Kidney (tissue), 22 donors: ENCODE measurements at places on chromosomes 5 and 9.

- no peak for DNase-seq
Observed at GRCh38 chr5:102130386-102130785, 165.7 kb downstream of the SLCO4C1 start.

DNA sequence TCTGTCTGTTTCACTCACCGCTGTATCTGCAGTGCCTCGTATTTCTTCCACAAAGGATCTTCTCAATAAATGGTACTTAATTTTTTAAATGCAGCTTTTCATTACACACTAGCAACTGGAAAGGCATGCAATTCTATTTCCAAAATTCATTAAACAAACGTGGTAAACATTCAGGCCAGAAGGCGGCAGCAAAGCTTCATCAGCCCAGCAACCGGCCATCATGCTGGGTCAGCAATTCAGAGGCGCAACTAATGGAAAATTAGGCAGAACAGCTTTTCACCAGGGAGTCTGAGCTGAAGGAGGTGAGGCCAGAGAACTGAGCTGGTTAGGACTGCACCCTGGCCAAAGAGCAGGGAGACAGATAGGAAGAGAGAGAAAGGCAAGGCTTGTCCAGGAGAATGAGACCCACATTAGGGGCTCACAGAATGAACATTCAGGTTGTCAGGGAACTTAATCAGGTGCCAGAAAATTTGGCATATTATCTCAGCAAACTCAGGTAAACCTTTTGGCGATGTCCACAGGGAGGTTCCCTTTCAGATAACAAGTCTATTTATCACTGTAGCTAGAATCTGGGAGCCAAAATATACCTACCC, 17.7 kb upstream of the RNF180 start:
- DNase-seq, result peak; percentile 69

DNA sequence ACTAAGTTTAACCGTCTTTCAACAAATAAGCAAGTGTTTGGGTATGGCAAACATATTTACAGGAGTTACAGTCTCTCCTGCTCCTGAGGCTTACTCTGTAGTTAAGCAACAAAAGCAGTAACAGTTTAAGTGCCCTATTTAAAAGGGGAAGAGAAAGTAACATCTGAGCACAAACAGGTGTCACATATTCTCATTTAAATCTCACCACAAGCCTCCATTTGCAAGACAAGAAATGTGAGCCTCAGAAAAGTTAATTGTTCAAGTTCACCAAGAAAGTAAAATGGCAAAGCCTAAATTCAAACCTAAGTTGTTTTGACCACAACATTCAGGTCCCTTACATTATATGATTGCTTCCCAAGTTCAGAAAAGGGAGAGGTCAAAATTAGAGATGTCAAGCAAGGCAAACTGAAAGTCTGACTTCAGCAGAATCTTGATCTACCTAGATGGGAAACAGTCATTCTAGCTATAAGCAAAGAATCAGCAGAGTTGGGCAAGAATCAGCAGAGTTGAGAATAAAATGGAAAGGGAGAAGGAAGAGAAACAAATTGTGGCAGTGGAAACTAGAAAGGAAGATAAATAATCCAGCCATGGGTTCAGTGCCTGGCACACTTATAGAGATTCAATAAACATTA, 93.4 kb downstream of the STRBP start:
- DNase-seq, result no peak

DNA sequence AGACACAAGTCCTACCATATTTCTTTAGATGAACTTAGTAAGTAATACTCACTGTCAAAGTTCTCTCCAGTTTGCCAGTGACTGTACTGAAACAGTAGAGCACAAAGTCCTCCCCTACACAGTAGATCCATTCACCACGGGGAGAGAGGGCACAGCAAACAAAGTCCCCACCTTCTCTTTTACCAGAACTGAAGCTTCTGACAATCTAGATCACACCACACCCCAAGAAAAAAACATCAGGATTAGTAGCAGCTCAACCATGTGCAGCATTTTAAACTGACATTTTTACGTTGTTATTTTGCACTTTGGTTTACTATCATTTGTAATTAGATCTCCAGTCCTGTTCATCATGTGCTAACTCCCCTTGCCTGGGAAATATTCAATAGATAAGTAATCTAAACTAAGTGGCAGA, 23.0 kb downstream of the DNAJA1 start:
- peak; percentile 22 for DNase-seq

GRCh38 chr5:137619191-137619870, 116.6 kb downstream of the KLHL3 start:
- DNase-seq, result peak; percentile 26

GRCh38 chr9:122988920-122989621, 44.4 kb upstream of the GPR21 start:
- DNase-seq, result no peak

DNA sequence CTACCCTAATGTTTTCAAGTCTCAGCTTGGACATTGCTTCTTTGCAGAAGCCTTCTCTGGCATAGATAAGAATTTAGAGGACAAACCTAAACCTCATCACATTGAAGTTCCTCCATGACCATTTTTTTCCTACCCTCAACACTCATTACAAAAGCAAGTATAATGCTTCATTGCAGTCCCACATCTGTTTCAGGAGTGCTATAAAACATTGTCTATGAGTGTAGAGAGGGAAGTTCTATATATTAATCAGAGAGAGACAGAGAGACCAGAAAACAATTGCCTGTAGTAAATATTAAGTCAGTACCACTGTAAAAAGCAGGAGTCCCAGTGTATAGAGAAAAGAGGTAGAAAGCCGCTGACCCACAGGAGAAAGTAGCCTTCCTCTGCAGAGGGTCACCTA, 149.7 kb downstream of the PRELID2 start:
- DNase-seq, result no peak

- no peak for DNase-seq
Observed at GRCh38 chr5:107235167-107235566, 435.6 kb downstream of the EFNA5 start.

DNA sequence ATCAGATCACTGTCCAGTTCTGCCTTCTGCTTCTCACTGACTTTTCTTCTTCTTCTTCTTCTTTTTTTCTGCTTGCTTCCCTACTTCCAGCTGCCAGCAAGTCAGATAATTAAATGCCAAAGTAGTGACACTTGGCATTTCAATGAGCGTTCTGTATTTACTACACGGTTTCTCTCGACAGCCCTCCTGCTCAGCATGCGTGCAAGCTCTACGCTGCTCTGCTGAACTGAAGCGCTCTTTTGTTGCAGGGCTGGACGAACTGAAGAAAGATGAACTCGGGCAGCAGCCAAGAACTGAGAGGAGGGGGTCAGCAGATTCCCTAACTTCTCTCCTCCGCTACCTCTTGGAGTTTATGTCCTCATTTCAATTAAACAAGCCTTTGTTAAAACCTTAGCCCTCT, 319.1 kb downstream of the GLIS3 start:
- DNase-seq, result peak; percentile 66

DNA sequence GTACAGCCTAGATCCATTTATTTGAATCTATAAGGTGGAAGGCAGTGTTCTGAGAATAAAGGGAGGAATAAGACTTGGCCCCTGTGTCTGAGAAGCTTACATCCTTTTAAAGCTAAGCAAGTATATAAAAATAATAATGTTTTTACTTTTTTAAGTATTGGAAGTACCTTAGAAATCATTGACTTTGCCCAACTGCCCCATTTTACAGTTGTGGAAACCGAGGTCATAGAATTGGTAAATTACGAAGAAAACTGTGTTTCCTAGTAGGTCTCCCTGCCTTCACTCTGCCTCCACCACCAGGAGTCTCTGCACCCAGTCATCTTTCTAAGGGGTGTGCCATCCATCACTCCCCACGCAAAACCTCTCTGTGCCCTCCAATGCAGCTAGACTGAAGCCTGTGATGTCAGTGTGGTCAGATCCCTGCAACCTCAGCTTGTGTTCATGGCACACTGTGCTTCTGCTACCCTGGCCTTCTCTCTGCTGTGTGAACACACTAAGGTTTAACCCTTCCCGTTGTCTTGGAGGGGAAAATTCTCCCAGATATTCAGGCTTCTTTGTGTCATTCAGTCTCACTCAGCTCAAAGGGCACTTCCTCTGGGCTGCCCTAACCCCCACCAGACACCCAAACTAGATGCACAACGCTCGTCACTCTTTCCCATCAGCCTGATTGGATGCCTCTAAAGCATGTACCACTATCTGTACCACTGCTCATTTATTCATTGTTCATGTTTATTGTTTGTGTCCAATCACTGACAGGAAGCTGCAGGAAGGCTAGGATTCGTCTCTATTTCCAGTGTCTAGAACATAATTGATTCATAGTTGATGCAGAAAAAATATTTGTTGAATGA, 18.2 kb downstream of the ADRB2 start:
- DNase-seq, result no peak

DNA sequence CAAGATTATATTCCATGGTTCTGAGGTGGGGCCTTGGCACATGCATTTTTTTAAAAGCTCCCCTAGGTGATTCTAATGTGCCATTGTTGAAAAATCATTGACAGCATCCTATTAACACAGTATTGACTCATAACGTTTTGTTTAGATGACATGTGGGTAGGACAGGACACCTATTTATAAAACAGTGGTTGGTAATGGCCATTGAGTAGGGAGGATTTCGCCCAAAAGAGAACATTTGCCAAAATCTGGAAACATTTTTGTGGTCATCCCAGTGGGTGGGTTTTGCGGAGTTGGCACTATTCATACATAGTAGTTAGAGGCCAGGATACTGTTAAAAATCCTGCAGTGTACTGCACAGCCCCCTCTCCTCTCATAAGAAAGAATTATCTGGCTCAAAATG, 6.4 kb upstream of the CHD1 start:
- DNase-seq, result no peak

DNA sequence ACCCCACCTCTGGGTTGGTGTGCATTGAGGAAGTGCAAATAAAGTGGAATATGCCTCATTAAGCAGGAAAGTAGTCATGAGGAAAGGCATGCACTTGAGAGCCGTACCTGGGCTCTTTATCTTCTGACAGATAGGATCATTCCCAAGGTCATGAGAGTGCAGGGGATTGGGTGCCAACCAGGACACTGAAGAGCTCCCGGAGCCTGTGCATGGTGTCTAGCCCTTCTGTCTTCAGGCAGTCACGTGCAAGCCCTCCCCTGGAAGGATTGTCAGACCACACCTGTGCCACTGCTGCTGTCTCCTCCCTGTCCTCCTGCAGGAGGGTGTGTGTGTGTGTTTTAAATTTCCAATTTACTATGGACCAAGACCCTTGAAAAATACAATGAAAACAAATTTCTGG, 69.6 kb downstream of the PDE8B start:
- no peak for DNase-seq

DNA sequence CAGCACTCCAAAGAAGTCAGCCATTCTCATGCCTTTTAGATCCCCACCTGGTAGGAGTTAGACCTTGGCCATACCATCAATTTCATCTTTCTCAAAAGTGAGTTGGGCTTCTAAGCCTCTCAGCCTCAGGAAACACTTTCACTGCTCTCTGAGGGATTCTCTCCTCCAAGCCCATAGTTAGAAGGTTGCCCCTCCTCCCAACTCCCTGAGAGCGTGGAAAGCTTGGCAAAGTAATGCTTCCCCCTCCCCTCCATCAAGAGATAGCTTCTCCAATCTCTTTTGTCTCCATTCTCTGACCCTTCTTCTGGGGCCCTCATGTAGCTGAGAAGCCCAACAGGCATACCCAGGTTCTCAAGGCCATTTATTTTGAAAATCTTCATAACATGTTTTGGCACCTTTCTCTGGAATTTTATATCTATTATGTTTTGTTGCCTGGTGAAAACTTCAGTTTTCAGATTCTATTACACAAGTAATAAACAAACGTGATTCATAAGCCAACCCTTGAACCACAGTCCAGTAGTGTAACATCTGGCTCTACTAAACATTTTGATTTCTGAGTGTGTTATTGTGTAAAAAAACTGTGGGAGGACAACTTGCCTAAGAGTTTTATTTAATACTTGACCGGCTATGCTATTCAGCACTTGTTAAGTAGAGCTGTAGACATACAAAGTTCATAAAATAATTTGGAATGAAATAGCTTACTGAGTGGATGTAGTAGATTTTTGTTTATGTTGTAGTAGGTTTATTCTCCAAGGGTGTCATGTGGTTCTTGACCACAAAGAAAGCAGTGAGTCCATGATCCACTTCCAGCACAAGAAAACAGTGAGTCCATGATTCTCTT, 17.1 kb downstream of the LVRN start:
- DNase-seq, result peak; percentile 58
